Neural cell (in vitro differentiated cells): ENCODE measurements at places on chromosomes 5 and 9. TPM values are rescaled to one million over a fixed set of nuclear protein-coding genes. Genes with fewer than 3 reads are reported as not detected.

KIAA0825 gene
- polyA plus RNA-seq, result 5.1 and 5.3 TPM in 2 replicates

PROB1 gene
- polyA plus RNA-seq, result 0.74 and 1.2 TPM in 2 replicates

SMIM33 gene
- not detected in 2 replicates for polyA plus RNA-seq

FAXDC2 gene
- 0.12 TPM in 1 of 2 replicates, not detected in the other for polyA plus RNA-seq

LRRC26 gene
- polyA plus RNA-seq, result 2.2 and 3.2 TPM in 2 replicates

NPDC1 gene
- polyA plus RNA-seq, result 161 and 162 TPM in 2 replicates

DAB2IP gene
- polyA plus RNA-seq, result 17.3 and 24.8 TPM in 2 replicates

TRIM7 gene
- 1.4 and 2.1 TPM in 2 replicates for polyA plus RNA-seq

NEUROG1 gene
- not detected in 2 replicates for polyA plus RNA-seq

ISL1 gene
- polyA plus RNA-seq, result 27.6 and 33.6 TPM in 2 replicates

SDHA gene
- polyA plus RNA-seq, result 70.4 and 72.2 TPM in 2 replicates

PCA3 gene
- polyA plus RNA-seq, result 0.16 TPM in 1 of 2 replicates, not detected in the other

CARTPT gene
- polyA plus RNA-seq, result 0.71 TPM in 1 of 2 replicates, not detected in the other

AQP3 gene
- polyA plus RNA-seq, result 0.76 TPM in 1 of 2 replicates, not detected in the other

KCTD16 gene
- polyA plus RNA-seq, result 7.1 and 7.2 TPM in 2 replicates

PCDH12 gene
- polyA plus RNA-seq, result not detected in 2 replicates

VCAN gene
- 1,185 and 1,274 TPM in 2 replicates for polyA plus RNA-seq

NEURL1B gene
- polyA plus RNA-seq, result 12.7 and 15.7 TPM in 2 replicates
